ENCODE measurements at places on chromosomes 2 and 18.

GRCh38 chr18:75696391-75696790 is 268.9 kb upstream of the SMIM21 start:
- no peak for DNase-seq

- no peak for DNase-seq
Measured at GRCh38 chr2:42087137-42087856, 39.5 kb downstream of the PKDCC start.

- no peak for DNase-seq
Measured at GRCh38 chr2:99903981-99904380, 238.4 kb downstream of the AFF3 start.

- DNase-seq: no peak
Measured at GRCh38 chr2:27572439-27572838, 10.4 kb upstream of the ZNF512 start.

GRCh38 chr2:15591692-15592463 is at the start of gene DDX1:
TSS of gene DDX1 (plus strand) at chr2:15591868. CDS start at chr2:15591934, 66 bp downstream.
- peak; percentile 86 for DNase-seq

GRCh38 chr18:37661478-37661877 is 95.9 kb upstream of the CELF4 start:
- DNase-seq: no peak

GRCh38 chr18:59957957-59958356 is 58.2 kb downstream of the PMAIP1 start:
- DNase-seq: no peak

DNA sequence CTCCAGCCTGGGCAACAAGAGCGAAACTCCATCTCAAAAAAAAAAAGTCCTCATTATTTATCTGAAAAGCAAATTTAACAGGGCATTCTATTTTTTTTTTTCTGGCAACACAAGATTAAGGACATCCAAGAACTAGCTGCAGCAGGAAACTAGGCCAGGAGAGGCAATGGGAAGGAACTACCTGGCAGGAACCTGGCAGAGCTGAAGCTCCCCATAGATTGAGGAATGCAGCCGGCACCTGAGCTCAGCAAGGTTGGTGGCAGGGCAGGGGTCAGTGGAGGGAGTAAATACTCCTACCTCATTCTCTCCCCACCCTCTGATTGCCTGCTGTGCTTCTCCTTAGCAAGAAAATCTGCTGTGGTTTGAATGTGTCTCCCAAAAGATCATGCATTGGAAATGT is 30.4 kb upstream of the LAPTM4A start:
- DNase-seq: no peak

DNA sequence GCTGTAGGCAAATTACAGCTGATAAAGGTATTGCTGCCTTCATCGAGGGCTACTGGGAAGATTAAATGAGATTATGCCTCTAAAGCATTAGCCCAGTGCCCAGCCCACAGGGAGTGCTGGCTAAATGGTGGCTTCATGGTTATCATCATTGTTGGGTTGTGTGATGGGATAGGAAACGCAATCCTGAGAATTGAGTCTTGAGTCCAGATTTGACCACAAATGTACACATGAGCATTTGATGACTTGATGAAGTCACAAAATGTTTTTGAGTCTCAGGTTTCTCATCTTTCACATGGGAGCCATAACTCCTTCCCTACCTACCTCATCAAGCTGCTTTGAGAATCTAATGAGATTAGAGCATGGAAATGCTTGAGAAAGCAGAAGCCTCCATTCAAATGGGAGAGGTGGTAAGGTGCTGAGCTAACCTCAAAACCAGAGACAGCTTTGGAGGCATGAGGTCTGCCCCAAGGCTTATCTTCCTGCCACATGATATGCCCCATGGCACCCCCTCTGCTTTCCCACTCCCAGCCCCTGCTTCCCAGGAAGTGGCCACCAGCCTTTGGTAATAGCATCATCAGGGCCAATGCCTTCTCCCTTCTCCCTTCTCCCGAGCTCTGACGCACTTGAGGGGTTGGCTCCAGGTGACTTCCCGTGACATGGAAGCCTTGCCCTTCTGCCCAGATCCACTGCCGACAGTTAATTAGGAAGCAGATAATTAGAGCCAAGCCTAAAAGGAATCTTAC is 149.4 kb upstream of the EPAS1 start:
- no peak for DNase-seq

DNA sequence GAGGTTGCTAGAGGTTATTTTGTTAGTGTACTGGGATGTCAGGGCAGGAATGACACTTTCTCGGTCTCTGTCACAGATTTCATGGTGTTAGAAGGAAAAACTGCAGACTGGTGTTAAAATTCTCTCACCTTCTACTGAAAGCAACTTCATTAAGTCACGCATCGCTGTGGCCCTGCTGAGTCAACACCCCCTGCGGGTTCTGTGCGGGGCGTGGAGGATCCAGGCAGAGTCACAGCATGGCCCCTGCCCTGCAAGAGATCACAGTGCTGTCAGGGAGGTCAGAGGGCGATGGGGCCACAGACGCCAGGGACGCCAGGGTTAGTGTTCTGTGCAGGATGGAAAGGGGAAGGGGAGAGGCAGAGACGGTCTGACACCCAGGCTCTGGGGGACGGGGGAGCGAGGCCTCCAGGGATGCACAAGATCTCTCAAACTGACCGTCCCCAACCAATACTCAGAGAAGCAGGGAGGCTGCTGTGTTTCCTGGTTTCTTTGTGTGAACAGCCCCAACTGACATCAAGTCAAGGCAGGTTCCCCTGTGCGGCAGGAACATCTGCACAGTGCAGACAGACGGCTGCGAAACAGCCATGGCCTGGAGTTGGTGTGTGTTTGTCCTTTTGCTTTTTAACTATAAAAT is 354.9 kb upstream of the SALL3 start:
- DNase-seq: no peak

- peak; percentile 24 for DNase-seq
Measured at GRCh38 chr2:171703574-171704347, 16.5 kb downstream of the DYNC1I2 start.

DNA sequence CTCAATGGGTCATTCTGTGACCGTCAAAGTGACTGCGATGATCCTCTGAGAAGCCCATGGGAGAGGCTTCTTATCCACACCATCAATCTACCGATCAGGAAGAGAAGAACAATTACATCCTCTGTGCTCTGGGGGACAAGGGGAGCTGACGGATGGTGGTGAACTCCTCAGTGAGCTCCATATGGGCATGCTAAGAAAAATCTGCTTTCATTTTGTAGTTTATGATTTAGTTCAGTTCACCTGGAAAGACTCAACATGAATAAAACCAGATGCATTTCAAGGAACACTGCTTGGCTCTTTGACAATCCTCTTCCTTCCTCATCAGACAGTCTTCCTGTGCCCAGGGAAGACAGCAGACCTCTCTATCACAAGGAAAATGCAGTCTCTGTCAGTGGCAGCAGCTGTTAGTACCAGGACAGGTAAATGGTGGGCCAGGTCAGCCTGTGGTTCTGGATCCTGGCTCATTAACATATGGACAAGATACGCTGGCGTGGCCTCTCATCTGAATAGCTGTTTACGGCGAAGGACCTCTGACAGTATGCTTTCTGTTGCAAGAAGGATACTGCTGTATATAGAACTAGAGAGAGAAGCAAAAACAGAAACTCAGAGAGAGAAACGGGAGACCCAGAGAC is 176.9 kb downstream of the BCL2 start:
- DNase-seq: no peak

GRCh38 chr2:151560289-151560688 is 150.6 kb downstream of the RIF1 start:
- DNase-seq: no peak

DNA sequence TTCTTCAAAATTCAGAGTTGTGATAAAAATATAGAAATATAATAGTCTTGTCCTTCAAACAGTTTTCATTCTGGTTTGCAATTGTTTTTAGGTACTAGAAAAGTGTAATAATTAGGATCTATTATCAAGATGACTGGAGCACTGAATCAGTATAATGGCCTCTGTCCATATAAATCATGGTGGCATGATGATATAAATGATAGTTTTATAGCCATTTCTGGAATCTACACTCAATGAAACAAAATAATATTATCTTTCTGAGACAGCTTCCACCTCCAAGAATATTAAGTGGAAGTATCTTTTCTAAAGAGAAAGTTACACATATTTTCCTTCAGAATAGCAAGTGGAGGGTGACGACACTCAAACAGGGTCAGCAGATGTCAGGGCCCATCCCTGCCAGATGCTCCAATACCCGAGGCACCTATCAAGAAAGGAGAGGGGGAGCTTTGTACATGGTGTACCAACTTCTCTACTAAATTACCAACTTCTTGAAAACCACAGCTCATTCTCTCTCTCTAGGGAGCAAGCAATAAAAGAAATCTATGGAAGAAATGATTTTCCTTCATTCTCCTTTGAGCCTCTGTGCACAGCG is 882.7 kb upstream of the CHAC2 start:
- DNase-seq: no peak

- DNase-seq: no peak
Measured at GRCh38 chr18:27378431-27379095, 193.5 kb upstream of the CHST9 start.

DNA sequence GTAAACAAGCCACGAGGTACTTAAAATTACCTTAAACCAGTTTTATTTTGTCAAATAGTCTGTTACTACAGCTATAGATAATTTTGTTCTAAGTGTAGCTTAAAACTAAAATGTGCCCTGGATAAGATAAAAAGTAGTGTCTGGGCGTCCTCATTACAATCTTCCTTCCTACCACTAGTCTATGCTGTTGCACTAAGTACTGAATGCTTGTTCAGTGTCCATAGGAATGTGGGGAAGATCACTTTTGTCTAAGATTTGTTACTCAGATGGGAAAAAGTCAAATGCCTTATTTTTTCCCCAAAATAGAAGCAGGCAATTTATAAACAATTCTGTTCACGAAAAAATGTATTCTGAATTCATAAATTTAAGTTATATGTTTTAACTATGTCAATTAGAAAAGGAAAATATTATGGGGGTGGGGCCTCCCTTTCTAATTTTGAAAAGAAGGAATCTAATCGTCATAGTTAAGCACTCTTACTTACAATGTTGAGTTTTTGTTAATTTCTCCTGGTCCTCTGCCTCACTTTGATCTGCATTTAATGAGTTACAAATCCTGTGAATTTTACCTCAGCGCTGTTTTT is 140.4 kb upstream of the VRK2 start:
- peak; percentile 29 for DNase-seq

DNA sequence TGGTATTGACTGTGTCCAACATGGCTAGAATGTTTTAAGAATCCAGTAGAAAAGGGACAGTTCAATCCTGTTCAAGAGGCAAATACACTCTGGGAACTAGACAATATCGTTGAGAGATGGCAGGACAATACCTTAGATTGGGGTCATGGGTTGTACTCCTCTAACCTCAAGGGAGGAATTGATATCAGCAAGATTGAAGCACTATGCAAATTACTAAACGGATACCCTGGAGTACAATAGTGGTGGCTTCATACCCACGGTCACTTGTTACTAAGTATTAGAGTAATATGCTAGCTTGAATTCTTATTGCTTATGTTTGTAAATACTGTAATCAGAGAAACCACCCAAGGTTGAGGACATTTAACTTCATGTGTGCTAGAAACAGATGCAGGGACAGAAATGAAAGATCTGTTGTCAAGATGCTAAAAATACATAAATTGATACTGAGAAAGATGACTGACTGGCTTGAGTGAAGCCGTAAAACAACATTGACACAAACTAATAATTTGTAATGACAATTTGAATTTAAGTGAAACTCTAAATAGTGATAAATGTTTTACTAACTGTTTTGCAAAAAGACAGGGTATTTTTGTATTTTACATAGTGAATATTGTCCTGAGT is 73.3 kb downstream of the KCNJ3 start:
- DNase-seq: no peak

- DNase-seq: no peak
Measured at GRCh38 chr2:10787176-10787968, 25.2 kb downstream of the PDIA6 start.

DNA sequence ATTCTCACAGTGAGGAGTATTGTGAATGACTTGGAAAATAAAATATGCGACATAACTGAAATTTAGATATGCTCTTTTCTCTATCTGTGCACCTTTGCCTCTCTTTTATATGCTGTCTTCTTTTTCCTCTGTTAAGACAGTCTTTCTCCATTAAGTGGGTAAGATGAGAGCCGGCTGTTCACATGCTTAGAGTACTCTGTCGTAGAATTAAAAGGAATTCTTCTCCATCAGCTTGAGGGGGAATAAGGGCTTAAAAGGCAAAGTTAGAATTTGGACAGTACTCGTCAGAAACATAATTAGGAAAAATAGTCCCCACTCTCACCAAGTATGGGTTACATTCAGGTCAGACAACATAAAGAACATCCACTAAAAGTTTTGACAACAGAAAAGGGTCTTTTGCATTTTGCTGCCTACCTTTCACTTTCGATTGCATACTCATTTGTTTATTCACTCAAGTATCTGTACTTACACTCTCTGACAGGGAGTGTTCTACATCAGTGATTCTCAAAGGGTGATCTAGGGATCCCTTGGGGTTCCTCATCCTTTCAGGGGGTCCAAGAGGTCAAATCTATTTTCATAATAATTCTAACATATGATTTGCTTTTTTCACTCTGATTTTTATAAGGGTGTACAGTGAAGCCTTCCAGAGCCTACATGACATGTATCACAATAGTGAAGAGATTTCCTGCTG is 48.0 kb downstream of the ARHGAP15 start:
- no peak for DNase-seq

GRCh38 chr2:7753777-7754176 is 836.6 kb downstream of the RNF144A start:
- no peak for DNase-seq

DNA sequence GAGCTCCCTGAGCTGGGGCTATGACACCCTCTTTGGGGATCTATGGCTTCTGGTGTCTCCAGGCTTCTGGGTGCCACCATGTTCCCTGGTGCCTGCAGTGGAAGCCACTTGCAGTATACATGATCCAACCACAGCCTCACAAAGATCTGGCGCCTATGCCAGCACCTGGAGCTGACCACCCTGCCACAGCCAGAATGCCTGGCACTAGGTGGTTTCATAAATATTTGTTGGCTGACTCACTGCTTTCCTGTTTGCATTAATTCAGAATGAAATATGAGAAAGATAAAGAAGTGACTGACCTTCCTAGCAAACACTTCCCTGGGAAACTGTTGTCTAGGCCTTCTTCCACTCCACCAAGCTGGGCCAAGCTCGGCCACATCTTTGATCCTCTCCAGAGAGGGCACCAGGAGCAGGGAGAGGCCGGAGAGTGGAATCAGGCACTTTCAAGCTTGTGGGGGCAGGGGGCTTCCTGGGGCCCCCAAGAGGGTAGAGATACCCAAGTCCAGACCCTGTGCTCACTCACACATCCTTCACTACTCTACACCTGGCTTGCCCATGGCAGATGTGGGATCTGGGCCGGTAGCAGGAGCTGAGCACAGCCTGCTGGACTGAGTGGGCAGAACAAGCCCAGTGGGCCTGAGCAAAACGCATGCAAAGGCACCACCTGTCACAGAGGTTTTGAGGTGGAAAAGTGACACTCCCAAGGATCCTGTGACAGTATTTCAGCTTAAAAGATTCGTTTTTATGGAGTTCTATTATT is 565.7 kb downstream of the SLC4A3 start:
- DNase-seq: no peak

DNA sequence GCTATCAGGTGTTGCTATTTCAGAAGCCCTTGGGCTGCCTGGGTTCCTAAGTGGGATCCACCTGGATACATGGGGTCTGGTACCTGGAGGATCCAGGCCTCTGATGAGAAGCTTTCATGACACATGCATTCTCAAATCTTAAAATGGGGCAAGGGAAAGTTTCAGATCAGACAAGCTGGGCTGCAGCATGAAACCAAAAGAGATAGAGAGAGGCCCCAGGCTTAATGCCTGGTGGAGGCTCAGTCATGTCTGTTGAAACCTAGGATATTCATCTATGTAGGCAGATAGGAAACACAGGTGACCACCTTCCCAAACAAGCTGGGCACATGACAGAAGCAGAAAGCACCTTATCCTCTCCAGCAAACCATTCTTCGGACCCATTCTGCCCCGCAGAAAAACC is 18.8 kb upstream of the PLB1 start:
- no peak for DNase-seq

GRCh38 chr18:63224630-63225029 is 94.9 kb downstream of the BCL2 start:
- DNase-seq: no peak

All from hematopoietic multipotent progenitor cell (in vitro differentiated cells).